ENCODE measurements at places on chromosomes 7 and 10.

GRCh38 chr10:24042884-24043283, 166.1 kb upstream of the KIAA1217 start:
- H3K27me3 ChIP-seq, result no peaks in the 10 kb centered on the region
- DNase-seq, result no peak
- no peaks in the 10 kb centered on the region for H3K36me3 ChIP-seq
- H3K4me3 ChIP-seq, result no peak overlapping the region
- H3K27ac ChIP-seq, result no peak overlapping the region

GRCh38 chr10:70715853-70716795, 43.8 kb downstream of the ADAMTS14 start:
- no peak for DNase-seq
- H3K27ac ChIP-seq, result no peak overlapping the region
- H3K4me3 ChIP-seq, result no peak overlapping the region

DNA sequence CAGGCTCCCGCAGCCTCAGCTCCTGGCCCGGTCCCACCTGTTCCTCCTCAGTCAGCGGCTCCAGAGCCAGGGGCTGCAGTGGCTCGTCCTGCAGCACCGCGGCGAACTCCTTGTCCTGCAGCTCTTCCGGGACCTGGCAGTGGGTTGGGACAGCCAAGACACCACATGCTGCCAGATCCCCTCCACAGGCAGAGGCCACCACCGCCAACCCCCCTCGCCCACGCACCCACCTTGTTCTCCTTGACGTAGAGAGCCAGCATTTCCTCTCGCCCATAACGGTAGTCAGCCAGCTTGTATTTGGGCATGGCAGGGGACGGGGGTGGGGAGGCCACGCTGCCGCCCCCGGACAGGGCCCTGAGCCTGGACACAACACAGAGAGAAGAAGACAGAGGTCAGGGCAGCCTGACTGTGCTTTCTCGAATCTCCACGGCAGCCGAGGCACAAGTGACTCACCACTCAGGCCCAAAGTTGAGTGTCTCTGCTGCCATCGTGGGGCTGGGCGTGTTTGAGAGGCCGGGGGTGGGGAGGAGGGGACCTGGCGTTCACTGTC, 6.2 kb downstream of the GIGYF1 start:
- no peak overlapping the region for H3K27ac ChIP-seq
- H3K4me3 ChIP-seq, result no peak overlapping the region
- peaks cover 39% of the 10 kb centered on the region for H3K36me3 ChIP-seq
- DNase-seq, result no peak
- no peaks in the 10 kb centered on the region for H3K27me3 ChIP-seq

DNA sequence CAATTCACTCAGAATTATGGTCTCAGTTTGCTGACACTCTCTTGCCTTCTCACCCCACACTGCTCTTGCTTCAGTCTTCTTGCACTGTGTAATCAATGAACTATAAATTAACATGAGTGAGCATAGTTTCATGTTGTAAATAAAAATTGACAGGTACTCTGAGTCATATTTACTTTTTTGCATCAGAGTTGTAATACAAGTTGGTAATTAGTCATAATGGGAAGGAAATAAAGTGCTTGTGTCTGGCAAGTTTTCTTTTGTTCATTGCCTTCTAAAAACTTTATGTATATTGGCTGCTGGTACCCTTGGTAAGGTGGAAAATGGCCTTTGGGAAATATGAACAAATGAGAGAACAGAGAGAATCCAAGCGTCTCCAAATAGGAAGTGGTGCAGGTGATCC, 169.3 kb upstream of the MAGI2 start:
- no peak for DNase-seq
- H3K27ac ChIP-seq, result no peak overlapping the region
- H3K4me3 ChIP-seq, result no peak overlapping the region
- no peaks in the 10 kb centered on the region for H3K36me3 ChIP-seq

- H3K27me3 ChIP-seq, result no peaks in the 10 kb centered on the region
- H3K4me1 ChIP-seq, result no peaks in the 10 kb centered on the region
- no peak overlapping the region for H3K4me3 ChIP-seq
- no peaks in the 10 kb centered on the region for H3K36me3 ChIP-seq
- H3K27ac ChIP-seq, result no peak overlapping the region
- DNase-seq, result no peak
These were observed 310.2 kb downstream of the TNS3 start for GRCh38 chr7:47271749-47272148.

GRCh38 chr10:34399013-34399412, 416.1 kb downstream of the PARD3 start:
- no peaks in the 10 kb centered on the region for H3K36me3 ChIP-seq
- no peaks in the 10 kb centered on the region for H3K27me3 ChIP-seq
- H3K4me1 ChIP-seq, result no peaks in the 10 kb centered on the region
- no peak for DNase-seq

DNA sequence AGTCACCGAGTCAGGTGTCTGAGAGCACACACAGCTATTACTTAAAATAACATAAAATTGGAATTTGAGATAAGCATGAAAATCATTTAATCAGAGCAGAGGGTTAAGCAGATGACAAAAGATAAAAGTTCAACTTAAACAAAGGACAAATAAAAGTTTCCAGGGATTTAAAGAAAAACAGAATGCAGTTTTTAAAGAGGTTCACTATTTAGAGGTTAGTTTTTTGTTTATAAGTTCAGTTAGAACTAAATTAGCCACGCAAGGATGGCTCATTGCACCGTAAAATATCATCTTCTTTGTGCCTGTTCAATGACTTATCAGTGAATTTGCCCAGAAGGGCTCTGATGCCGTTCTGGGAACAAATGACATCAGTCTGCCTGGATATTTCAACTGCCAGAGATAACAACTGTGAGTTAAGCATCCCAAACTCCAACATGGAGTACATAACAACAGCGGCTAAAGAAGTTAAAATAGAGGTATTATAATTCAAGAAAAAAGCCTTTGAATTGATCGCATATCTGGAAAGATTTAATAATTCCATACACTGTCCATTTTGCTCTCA, 107.8 kb downstream of the ANK3 start:
- peaks cover 2% of the 10 kb centered on the region for H3K36me3 ChIP-seq
- H3K27me3 ChIP-seq, result no peaks in the 10 kb centered on the region

DNA sequence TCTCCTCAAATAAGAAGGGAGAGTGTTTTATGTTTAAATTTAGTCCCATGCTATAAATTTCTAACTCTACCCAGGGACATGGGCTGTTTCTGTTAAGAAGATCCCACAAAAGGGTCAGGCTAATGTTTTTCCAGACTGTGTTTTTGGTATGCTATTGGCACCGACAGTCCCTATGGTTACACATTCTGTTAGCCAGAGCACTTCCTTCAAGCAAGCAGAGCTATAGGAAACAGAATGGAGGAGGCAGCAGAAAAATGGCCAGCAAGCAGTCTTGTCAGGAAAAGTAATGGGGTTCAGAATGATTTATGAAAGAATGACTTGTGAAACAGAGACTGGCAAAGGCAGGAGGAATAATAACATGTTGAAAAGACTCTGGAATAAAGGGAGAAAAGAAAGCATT, 44.8 kb upstream of the PHYHIPL start:
- peaks cover 10% of the 10 kb centered on the region for H3K4me1 ChIP-seq
- H3K27ac ChIP-seq, result no peak overlapping the region
- no peak overlapping the region for H3K4me3 ChIP-seq
- DNase-seq, result no peak

GRCh38 chr10:103822107-103822716, 33.2 kb downstream of the SH3PXD2A start:
- DNase-seq, result no peak
- no peaks in the 10 kb centered on the region for H3K36me3 ChIP-seq
- no peak overlapping the region for H3K4me3 ChIP-seq

GRCh38 chr7:148962440-148962822, 65.9 kb downstream of the PDIA4 start:
- H3K27ac ChIP-seq, result no peak overlapping the region
- H3K4me3 ChIP-seq, result peak overlapping the region; percentile 69
- no peaks in the 10 kb centered on the region for H3K4me1 ChIP-seq
- H3K27me3 ChIP-seq, result no peaks in the 10 kb centered on the region
- no peak for DNase-seq

DNA sequence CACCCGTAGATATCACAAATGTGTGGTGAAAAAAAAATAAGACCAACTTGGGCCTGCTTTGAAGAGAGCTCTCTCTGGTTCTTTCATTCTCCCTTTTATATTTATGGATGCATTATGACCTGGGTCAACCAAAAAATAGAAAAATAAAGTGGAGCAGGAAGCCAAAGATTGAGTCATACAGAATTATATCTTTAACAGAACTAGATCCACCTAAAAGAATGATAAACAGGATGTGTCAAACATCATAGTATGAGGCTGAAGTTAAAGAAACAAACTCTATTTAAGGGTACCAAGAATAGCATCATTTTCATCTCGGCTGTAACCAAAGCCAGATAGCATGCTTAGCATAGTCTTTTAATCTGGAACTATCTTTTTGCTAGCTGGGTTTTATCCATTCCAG, 28.8 kb upstream of the NMT2 start:
- H3K27me3 ChIP-seq, result no peaks in the 10 kb centered on the region
- no peak overlapping the region for H3K27ac ChIP-seq
- DNase-seq, result peak; percentile 24
- no peak overlapping the region for H3K4me3 ChIP-seq

- no peaks in the 10 kb centered on the region for H3K27me3 ChIP-seq
These were observed 69.8 kb downstream of the CTTNBP2 start for GRCh38 chr7:117803476-117803875.

- H3K4me3 ChIP-seq, result no peak overlapping the region
- H3K36me3 ChIP-seq, result no peaks in the 10 kb centered on the region
- no peaks in the 10 kb centered on the region for H3K27me3 ChIP-seq
- DNase-seq, result no peak
- H3K27ac ChIP-seq, result no peak overlapping the region
These were observed 11.6 kb downstream of the COL28A1 start for GRCh38 chr7:7524121-7524520.

DNA sequence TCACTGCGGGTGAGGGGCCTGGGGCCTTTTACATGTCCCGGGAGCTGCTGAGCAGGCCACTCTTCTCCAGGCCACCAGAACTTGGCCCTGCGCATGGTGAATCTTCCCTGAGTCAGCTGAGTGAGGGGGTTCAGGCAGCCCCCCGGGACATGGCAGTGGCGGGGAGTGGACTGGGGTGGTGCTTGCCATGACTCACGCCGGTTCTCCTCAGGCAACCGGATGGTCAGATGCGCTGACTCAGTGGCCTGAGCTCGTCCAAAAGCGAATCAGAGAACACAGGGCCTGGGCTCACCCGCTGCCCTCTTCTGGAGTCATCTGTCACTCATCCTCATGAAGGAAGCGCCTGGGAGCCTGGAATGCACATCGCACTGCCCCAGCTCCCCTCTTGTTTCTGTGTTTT, 33.5 kb downstream of the HTRA1 start:
- H3K4me1 ChIP-seq, result peaks cover 5% of the 10 kb centered on the region
- H3K27me3 ChIP-seq, result no peaks in the 10 kb centered on the region
- H3K27ac ChIP-seq, result no peak overlapping the region
- DNase-seq, result no peak
- no peaks in the 10 kb centered on the region for H3K36me3 ChIP-seq

- H3K4me3 ChIP-seq, result no peak overlapping the region
- H3K27ac ChIP-seq, result no peak overlapping the region
- no peaks in the 10 kb centered on the region for H3K4me1 ChIP-seq
- H3K27me3 ChIP-seq, result peaks cover 43% of the 10 kb centered on the region
These were observed 164.7 kb downstream of the ACTR3B start for GRCh38 chr7:152924238-152924637.

- H3K4me3 ChIP-seq, result no peak overlapping the region
- DNase-seq, result no peak
- no peaks in the 10 kb centered on the region for H3K27me3 ChIP-seq
- no peaks in the 10 kb centered on the region for H3K4me1 ChIP-seq
- no peaks in the 10 kb centered on the region for H3K36me3 ChIP-seq
These were observed 1.4 kb upstream of the AP5Z1 start for GRCh38 chr7:4774007-4774406.

DNA sequence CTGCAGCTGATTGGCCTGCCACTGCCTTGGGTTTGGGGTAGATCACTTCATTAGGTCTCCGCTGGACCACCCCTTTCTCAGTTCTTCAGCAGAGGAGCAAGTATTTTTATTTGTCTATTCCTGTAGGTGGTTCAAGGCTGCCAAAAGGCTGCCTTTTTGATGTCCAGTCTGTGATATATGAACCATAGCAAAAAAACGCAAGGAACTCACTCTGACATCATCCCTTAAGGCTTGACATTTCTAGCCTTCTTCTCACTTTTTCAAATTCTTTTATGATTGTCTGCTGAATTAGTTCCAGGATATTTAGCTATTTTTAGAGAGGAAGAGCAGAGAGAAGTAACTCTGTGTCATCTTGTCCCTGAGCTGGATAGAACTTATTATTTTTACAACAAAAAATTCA, 269.2 kb downstream of the BAMBI start:
- H3K4me3 ChIP-seq, result no peak overlapping the region
- no peaks in the 10 kb centered on the region for H3K27me3 ChIP-seq
- no peak for DNase-seq
- no peaks in the 10 kb centered on the region for H3K36me3 ChIP-seq
- H3K4me1 ChIP-seq, result no peaks in the 10 kb centered on the region

DNA sequence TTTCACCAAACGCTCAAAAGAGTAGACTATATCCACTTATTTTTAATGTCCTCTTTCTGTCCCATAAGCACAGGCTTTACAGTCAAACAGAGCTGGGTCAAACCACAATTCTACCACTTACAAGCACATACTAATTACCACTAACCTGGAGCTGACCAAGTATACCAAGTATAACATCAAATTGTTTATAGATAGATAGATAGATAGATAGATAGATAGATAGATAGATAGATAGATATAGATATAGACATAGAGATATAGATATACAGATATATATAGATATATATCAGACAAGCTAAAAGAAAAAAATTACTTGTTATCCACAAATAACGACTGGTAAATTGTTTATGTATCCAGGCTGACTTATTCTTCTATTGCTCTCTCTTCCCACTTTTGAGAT, 52.5 kb upstream of the SPOCK2 start:
- H3K36me3 ChIP-seq, result no peaks in the 10 kb centered on the region
- H3K27me3 ChIP-seq, result no peaks in the 10 kb centered on the region
- H3K4me1 ChIP-seq, result peaks cover 7% of the 10 kb centered on the region
- DNase-seq, result no peak

- H3K27me3 ChIP-seq, result no peaks in the 10 kb centered on the region
- H3K27ac ChIP-seq, result no peak overlapping the region
- H3K4me3 ChIP-seq, result no peak overlapping the region
These were observed 30.1 kb downstream of the KCND2 start for GRCh38 chr7:120303105-120303504.

- no peaks in the 10 kb centered on the region for H3K36me3 ChIP-seq
- no peak overlapping the region for H3K4me3 ChIP-seq
- no peaks in the 10 kb centered on the region for H3K27me3 ChIP-seq
- H3K4me1 ChIP-seq, result no peaks in the 10 kb centered on the region
These were observed 17.5 kb downstream of the MICALL2 start for GRCh38 chr7:1441615-1442354.

All from cardiac muscle cell (in vitro differentiated cells and primary cell).